Hematopoietic multipotent progenitor cell treated with erythropoietin and hydrocortisone succinate and interleukin-3 and kit ligand, for 6 days (in vitro differentiated cells): ENCODE measurements at places on chromosomes 13 and 19.

DNA sequence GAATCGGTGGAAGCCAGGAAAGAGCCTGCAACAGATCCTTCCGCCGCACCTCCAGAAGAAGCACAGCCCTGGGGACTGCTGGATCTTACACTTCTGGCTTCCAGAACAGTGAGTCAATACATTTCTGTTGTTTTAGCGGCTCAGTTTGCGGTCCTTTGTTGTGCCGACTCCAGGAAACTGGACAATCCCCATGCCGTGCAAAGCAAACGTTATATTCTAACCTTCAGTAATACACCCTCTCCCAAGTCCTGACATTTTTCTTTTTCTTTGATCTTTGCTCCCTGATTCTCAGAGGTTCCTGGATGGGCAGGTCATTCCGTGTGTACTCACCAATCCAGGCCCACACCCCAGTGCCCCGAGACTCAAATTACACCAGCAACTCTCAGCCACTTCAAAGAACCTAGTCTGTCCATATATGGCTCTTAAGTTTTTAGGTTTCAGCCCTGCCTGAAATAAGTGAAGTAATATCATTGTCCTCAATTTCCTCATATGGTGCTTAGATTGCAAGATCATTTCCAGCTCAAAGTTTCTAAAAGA is 387.1 kb upstream of the SGCG start:
- no peak for DNase-seq

- no peak for DNase-seq
Measured at GRCh38 chr13:35599384-35599783, 122.9 kb upstream of the MAB21L1 start.

DNA sequence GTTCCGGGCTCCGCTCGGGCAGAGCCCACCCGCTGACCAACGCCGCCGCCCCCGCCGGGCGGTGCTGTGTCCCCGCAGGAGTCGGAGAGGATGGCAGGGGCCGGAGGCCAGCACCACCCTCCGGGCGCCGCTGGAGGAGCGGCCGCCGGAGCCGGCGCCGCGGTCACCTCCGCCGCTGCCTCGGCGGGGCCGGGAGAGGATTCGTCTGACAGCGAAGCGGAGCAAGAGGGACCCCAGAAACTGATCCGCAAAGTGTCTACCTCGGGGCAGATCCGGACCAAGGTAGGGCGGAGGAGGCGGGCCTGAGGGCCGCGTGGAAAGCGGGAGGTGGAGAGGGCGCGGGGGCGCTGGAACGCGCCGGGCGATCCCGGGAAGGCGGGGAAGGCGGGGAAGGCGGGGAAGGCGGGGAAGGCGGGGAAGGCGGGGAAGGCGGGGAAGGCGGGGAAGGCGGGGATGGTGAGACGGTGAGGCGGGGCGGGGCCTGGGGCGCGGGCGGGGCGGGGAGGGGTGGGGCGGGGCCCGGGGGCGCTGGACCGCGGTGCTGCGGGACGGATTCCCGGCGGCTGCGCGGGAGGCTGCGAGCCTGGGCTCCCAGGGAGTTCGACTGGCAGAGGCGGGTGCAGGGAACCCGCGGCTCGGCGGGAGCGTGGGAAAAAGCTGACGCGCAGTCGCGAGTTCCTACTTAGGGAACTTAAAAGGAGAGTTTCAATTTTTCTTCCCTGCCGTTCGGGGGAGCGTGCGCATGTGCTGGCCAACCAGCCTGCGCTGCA is 421 bp downstream of the DGKH start:
- peak; percentile 60 for DNase-seq

DNA sequence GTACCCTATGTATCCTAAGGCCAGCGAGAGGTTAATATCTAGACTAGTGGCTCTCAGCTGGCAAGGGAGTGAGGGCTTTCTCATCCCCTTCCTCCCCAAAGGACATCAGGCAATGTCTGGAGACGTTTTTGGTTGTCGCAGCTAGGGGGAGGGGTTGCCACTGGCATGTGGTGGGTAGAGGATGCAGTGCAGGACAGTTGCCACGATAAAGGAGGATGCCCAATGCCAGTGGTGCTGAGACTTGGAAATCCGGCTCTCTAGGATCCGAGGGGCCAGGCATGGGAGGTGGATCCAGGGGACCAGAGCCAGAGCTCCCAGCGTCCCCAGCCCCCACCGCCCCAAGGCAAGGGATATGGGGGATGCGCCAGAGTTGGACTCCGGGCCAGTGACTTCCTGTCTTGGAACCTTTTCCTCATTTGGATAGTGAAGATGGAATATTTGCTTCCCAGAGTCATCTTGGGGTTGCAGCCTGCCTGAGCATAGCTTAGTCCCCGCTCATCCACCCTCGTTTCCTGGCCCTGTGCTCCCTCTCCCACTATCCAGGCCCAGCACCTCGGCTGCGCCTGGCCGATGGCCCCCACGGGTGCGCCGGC is 4.9 kb downstream of the SSC5D start:
- no peak for DNase-seq

DNA sequence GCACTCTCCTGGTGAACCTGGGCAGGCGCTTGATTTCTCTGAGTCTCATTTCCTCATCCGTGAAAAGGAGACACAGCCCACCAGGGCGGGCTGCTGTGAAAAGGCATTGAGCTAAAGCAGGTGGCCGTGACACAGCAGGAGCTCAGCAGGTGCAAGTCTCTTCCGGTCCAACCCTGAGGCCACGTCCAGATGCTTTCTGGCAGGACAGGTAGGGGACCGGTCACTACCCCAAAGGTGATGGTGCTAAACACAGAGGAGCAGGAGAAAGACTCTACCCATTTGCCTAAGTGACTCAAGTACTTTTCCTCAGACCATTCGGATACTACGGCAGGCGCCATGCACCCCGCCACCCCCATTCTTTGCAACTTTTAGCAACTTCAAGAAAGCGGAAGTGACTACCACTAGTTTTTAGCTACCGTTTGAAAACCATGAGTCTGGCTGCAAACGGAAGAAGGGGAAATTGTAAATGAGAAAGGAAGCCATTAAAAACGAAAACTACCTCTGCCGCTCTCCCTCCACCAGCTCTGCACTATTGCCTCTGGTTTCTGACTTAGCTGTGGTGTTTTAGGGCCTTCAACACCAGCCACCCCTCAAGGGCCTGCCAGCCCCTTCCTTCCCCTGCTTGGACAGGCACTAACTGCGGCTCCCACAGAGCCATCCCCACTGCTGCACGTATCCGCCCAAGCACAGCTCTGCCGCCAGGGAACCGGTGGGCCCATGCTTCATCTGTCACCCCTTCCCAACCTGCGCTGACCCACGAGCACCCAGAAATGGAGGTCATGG is 4.8 kb downstream of the PPP6R1 start:
- DNase-seq = peak; percentile 82

GRCh38 chr13:113390874-113391497 is 27.1 kb upstream of the GRTP1 start:
- DNase-seq = no peak

DNA sequence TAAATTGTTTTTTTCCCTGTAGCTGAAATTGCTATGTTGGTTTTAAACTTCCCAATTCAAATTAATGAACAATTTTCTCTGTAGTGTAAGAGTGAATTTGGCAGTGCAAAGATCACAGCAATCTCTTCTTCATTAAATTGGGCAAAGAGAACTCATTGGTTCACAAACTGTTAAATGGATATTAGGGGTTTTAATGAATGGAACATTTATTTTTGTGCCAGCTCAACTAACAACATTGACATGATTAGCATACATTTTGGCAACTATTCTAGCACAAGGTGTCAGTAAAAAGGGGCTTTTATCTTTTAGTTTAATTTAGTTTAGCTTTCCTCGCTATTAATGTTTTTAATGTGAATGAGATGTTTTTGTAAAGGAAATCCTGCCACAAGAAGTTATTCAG is 7.1 kb downstream of the PCDH20 start:
- no peak for DNase-seq

DNA sequence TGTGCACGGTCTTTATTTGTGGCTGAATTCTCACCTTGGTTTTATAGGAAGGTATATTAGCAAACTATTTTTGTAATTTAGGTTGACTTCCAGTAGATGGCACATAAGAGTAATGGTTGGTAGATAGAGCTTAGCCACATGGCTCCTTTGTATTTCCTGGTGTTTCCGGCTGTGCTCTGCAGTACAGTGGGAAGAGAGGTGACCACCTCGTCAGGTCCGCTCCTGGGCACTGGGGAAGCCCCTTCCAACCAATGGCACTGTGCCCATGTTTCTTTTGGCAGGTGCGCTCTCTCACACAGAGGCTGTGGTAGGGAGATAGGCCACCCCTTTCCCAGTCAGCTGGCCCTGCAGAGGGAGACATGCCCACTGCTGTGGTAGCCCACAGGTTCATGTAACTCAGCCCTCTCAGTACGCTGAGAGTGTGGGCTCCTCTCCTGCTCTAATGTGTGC is 74.3 kb upstream of the ATP12A start:
- DNase-seq = peak; percentile 60

GRCh38 chr13:31588893-31589292 is 150.4 kb upstream of the RXFP2 start:
- no peak for DNase-seq

DNA sequence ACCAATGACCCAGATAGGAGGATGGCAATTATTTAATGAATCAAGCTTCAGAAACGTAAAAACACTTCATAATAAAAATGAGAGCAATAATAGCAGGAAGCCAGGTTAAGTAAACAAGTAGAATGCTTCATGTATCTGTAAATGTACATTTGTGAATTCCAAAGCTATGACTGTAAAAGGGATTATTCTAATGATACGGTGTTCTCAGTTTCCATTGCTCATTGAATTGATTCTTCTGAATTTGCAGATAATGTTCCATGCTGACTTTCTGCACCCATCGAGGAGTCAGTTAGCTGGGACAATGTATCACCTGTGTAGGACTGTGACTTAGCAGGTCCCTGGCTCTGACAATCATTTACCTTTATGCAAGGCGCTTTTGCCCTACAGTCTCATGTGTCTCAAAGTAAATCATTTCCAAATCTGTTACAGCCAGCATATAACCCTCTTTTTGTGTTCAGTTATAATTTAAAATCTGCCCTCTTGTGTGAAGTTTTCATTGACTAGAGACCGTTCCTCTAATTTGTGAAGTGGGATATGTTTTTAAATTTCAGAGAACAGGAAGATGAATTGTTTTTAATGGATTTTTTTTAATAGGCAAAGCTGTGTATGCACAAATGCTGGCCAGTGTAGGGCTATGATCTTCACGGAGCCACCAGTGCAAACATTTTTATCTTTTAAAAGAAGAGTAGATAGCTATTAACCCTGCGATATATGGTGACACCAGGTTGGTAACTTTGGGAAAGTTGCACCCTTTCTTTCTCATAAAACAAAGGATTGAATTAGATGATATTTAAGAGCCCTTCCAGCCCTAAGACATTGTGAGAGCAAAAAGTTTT is 267.1 kb downstream of the KLF5 start:
- no peak for DNase-seq

GRCh38 chr13:79749566-79749965 is 268.6 kb downstream of the NDFIP2 start:
- DNase-seq = no peak

- no peak for DNase-seq
Measured at GRCh38 chr13:50576156-50576555, 267.3 kb downstream of the DLEU7 start.

DNA sequence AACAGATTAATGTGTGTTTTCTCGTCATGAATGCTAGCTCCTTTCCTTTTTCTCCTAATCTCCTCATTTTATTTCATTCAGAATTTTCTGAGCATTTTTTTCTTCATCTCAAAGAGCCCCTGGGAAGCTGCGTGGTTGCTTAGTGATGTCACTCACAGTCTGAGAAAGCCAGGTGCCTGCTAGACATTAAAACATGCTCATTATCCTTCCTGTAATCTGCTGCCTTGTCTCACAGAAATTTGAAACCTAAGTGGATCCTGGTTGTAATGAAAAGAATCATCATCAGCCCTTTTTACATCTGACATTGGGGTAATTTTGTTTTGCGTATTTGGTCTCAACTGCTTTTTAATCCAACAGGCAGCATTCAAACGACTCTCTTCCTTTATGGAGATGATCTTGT is 108.2 kb upstream of the RNF113B start:
- DNase-seq = no peak

- DNase-seq = no peak
Measured at GRCh38 chr19:1720237-1720636, 33.1 kb upstream of the ONECUT3 start.

- peak; percentile 14 for DNase-seq
Measured at GRCh38 chr19:51242881-51243630, 7.8 kb upstream of the SIGLECL1 start.

GRCh38 chr13:102626928-102627327 is 30.1 kb downstream of the TPP2 start:
- DNase-seq = no peak

- no peak for DNase-seq
Measured at GRCh38 chr13:110652231-110652730, 36.9 kb downstream of the NAXD start.

- no peak for DNase-seq
Measured at GRCh38 chr19:10486551-10486950, 16.6 kb downstream of the KEAP1 start.

GRCh38 chr19:14366529-14366928 is 14.7 kb upstream of the ADGRE5 start:
- peak; percentile 88 for DNase-seq

DNA sequence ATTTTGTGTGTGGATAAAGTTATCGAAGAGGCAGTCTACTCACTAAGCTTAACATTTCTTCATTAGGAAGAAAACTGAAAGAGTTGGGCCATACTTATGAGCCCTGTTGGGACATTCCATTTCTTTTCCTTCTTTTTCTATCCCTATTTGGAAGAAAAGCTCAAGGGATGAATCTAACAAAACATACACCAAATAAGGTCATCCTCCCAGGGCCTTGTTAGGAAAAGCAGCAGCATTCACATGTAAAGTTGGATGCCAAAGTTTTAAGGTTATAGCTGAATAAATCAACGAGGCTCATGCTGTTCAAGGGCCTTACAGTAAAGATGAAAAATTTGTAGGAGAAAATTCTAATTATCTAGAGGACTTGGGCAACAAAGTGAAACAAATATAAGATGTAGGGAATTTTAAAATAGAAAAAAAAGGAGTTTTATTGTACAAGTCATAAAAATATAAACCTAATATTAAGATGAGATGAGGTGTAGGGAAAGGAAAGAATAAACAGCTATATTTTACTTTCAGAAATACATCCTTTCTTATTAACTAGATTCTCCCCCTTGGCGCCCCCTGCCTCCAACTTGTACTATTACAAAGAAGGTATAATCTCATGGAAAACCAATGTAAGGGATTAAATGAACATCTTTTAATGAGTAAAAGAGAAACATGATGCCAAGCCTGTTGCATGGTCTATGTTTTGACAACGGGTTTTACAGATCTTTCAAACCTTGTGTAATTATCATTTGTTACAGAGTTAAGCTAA is 160.4 kb downstream of the PCDH20 start:
- peak; percentile 34 for DNase-seq

- no peak for DNase-seq
Measured at GRCh38 chr13:73844986-73845385, 289.2 kb downstream of the KLF12 start.
